ENCODE measurements at places on chromosomes 11 and 22. TPM values are rescaled to one million over a fixed set of nuclear protein-coding genes. Genes with fewer than 3 reads are reported as not detected.

TBCEL gene
- 44.3 TPM for total RNA-seq

- no peak for DNase-seq
Observed at GRCh38 chr11:61711498-61711897, 31.3 kb downstream of the DAGLA start.

GRCh38 chr22:17161991-17162390 is 2.9 kb upstream of the HDHD5 start:
- DNase-seq, result no peak

EXPH5 gene
- total RNA-seq, result 2.4 TPM

DNA sequence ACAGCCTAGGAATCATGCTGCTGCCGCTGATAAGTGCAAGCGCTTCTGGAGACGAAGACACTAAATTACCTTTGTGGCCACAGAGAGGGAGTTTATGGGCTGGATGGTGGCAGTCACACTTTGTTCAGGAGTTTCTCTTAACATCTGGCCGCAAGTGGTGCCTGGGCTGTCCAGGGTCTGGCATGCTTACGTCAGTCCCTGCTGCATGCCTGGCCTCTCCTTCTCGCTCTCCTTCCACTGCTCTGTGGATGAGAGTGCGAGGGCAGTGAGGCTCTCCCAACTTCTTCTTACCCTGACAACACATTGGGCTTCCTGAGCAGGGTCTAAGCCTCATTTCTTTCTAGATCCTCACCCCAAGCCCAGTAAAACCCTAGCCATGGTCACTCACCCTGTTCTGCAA is 160.7 kb upstream of the SEZ6L start:
- DNase-seq, result no peak

C22orf42 gene
- total RNA-seq, result not detected

OR10D3 gene
- not detected for total RNA-seq

DNA sequence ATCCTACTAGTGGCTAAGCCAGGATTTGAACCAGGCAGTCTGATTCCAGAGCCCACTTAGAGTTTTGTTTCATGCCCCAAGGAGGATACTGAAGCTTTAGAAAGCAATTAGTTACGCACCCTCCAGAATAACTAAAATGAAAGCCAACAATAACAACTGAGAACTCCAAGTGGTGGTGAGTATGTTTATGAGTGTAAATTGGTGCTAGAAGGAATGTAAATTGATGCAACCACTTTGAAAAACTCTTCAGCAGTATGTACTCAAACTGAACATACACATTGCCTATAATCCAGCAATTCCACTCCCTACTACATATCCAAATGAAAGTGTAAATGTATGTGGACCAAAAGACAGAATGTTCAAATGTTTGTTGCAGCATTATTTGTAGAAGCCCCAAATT is 6.7 kb upstream of the ARL14EP start:
- no peak for DNase-seq

DNA sequence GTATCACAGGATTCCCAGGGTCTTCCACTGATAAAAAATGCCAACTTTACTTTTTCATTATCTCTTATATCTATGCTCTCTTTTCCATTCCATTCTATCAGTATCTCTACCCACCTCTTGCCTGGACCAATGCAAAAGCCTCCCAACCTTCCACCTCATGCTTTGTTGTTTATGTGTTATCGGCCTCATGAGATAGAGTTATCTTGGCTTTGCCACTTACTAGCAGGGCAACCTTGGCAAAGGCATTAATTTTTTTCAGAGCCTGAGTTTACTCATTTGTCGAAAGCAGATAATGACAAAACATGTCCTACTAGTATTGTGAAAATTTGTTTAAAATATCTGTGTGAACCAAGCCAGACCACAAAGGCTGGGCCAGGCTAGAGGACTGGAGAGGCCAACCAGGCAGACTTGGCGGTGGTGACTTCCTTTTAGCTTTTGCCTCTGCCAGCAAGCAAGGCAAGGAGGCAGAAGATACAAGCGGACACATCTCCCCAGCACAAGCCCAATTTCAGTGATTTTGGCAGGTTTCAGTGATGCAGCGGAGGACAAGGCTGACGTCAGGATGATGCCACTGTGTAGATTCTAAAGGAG is 106.9 kb downstream of the ADAMTS15 start:
- no peak for DNase-seq

- no peak for DNase-seq
Observed at GRCh38 chr11:131483453-131483852, 113.0 kb downstream of the NTM start.

- peak; percentile 86 for DNase-seq
Observed at GRCh38 chr22:31292236-31292989, at the start of gene PIK3IP1. PIK3IP1 (minus strand) TSS chr22:31292488; CDS start chr22:31292344, 144 bp downstream.

YAP1 gene
- 108 TPM for total RNA-seq

PDGFB gene
- 12.2 TPM for total RNA-seq

GRCh38 chr11:119752345-119752871 is 23.4 kb upstream of the NECTIN1 start:
- DNase-seq, result no peak

CCDC73 gene
- total RNA-seq, result not detected

TNNT3 gene
- total RNA-seq, result 28.3 TPM

DNA sequence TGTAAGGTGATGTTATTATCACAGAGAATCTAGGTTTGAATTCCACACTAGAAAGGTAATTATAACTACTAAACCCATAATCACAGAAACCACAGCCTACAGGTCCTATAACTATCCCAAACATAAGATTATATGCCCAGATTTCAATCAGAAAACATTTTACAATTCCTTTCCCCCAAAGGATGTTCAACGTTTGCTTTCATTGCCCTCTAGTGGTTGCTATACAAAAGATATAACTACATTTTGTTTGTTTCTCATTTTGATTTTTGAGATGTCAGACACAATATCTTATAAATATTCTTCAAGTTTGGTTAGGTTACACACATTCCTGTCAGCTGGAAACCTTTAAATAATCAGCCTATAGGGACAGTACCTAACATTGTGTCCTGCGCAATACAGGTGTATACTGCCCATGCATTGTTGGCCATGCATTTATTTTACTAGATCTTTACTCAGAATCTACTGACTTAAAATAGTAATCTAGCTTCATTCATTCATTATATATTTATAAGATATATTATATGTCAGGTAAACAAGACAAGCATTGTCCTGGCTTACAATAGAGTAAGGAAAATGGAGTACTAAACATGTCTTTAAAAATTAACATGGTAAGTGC is 530.5 kb upstream of the CCDC90B start:
- no peak for DNase-seq

GRCh38 chr11:61041755-61042518 is 60.4 kb upstream of the CD5 start:
- DNase-seq, result peak; percentile 81

DNA sequence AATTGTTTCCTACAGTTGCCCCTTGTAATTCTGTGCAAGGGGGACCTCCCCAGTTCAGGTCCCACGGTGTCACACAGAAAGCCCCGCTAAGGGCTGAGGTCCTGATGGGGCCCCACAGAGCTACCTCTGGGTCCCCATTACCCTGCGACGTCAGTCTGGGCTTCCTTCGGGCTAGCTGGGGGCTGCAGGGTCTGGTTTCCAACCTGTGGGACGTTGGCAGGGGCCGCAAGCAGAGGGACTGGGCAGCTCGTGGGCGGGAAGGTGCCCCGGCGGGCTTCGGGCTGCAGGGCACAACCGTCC is 698 bp downstream of the SLC37A4 start:
- DNase-seq, result no peak

DNA sequence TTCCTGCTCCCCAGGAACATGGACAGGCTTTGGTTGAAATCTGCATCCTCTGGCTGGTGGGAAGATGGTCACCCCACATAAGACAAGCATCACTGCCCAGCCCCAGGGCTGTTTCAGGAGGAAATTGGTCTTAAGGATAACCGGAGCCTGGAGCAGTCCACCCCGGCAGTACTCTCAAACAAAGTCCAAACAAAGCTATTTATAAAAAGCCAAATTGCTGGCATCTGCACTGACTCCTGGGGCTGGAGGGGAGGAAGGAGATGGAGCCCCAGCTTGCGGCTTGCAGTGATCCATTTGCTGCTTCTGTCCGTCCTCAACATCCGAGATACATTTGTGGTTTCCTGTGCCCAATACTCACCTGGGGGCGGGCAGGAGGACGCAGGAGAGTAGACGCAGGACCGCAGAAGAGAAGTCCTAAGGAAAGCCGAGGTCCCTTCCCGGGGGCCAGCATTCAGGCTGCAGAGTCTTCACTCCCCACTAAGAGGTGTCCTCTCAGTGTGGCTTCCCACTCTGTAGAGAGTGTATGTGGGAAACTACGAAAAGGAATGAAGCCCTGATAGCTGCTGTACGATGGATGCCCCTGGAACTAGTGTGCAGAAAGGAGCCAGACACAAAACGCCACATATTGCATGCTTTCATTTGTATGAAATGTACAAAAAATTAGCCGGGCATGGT is 107.3 kb upstream of the FGF3 start:
- no peak for DNase-seq

OR51B4 gene
- not detected for total RNA-seq

MRGPRF gene
- 6.5 TPM for total RNA-seq

- DNase-seq, result no peak
Observed at GRCh38 chr11:86548271-86548917, 124.0 kb downstream of the ME3 start.

Measured in right cardiac atrium (tissue), 5 donors.